ENCODE measurements at places on chromosomes 2 and 18.

DNA sequence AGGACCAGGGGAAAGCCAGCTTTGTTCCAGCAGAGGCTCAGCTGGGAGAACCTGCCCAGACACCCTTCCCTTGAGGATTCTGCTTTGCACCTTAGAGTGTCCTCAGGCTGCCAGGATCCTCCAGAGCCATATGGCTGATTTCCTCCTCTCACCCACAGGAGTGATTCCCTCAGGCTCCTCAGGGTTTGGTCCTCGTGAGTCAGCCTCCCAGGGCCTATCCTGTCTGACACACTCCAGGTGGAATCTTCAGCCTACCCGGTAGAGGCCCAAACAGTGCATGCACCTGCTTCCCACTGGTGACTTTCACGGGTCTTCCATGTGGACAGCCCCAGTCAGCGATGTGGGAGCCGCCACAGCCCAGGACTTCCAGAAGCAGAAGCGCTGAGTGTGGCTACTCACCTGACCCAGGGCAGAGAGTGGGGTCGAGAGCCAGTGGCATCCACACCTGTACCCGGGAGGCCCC is 73.3 kb downstream of the TFCP2L1 start:
- DNase-seq, result no peak

GRCh38 chr2:61774351-61774750 is 79.5 kb downstream of the FAM161A start:
- DNase-seq, result no peak

- DNase-seq, result no peak
Measured at GRCh38 chr2:144708626-144709025, 188.7 kb upstream of the ZEB2 start.

DNA sequence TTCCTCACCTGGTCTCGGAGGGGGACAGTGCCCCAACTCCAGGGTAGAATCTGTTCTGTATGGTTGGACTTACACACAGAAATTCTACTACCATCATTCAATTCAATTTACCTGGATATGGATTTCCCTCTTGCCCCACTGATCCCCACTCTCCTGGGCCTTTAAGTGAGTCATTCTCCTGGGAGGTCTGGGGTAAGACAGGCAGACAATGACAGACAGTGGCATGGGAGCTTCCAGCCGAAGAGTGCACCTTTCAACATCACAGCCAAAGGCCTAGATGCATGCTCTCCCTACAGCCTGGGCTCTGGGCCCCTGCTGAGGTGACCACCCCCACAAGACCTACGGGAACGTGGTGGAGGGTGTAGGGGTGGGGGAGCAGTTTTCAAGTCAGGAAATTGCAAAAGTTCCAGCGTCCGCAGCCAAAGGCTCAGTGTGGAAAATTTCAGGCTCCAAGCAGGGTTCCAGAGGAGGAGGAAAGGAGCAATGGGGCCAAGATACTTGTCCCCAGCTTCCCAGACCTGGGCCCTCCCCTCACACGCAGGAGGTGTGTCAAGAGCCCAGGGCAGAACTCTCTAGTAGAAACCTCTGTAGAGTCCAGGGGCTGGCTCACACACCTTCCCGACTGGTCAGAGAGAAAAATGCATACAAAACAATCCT is 296.4 kb downstream of the CYP26B1 start:
- no peak for DNase-seq

- no peak for DNase-seq
Measured at GRCh38 chr2:191078165-191078867, 64.3 kb upstream of the STAT1 start.

- no peak for DNase-seq
Measured at GRCh38 chr2:170321526-170321925, 143.6 kb downstream of the MYO3B start.

DNA sequence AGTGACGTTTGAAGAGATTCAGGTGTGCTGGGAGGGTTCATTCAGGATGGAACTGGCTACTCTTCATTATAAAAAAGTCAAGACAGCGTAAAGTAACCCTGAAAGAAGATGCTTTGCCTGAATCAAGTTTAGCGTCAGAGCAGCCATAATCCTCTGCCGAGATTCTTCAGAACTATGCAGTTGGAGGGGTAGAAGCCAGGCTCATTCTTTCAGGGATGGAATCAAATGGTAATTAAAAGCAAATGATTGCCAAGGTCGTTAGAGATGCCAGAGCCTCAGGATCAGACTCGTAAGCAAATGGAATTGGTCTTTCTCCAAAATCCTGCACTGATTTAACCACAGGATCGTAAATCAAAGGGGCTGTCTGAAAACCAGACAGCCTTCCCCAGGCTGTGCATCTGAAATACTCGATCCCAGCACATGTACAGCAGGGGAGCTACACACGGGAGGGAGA is 21.9 kb downstream of the APCDD1 start:
- DNase-seq, result peak; percentile 31
